ENCODE measurements at places on chromosomes 1 and 21. TPM values are rescaled to one million over a fixed set of nuclear protein-coding genes. Genes with fewer than 3 reads are reported as not detected.

Gene ANGPTL3
- polyA plus RNA-seq: not detected

Gene CSRP1
- 180 TPM for polyA plus RNA-seq

Gene C1orf226
- 0.15 TPM for polyA plus RNA-seq

Gene HTR6
- polyA plus RNA-seq: not detected

Gene TMEM81
- 3.5 TPM for polyA plus RNA-seq

Gene PYCR2
- polyA plus RNA-seq: 79.9 TPM

Gene SELENON
- polyA plus RNA-seq: 9.7 TPM

Gene SLC35D1
- 1.5 TPM for polyA plus RNA-seq

Gene BNIPL
- 0.50 TPM for polyA plus RNA-seq

Gene SLC30A10
- polyA plus RNA-seq: not detected

Gene ESRRG
- 0.29 TPM for polyA plus RNA-seq

Gene CLCA2
- polyA plus RNA-seq: not detected

Gene GRIK3
- polyA plus RNA-seq: 0.11 TPM

Gene USP33
- polyA plus RNA-seq: 20.3 TPM

Gene MX1
- polyA plus RNA-seq: 56.5 TPM

Gene NTRK1
- 0.09 TPM for polyA plus RNA-seq

Gene CFAP141
- polyA plus RNA-seq: not detected

Gene GSTM5
- polyA plus RNA-seq: 3.4 TPM
